ENCODE measurements at places on chromosomes 13 and 19.
A peak's percentile ranks its signal among the peaks of the same experiment; 100 is the strongest.

DNA sequence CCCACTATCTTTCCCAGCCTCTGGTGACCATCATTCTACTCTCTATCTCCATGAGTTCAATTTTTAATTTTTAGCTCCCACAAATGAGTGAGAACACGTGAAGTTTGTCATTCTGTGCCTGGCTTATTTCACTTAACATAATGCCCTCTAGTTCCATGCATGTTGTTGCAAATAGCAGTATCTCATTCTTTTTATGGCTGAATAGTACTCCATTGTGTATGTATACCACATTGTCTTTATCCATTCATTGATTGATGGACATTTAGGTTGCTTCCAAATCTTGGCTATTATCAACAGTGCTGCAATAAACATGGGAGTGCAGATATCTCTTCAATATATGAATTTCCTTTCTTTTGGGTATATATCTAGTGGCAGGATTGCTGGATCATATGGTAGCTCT, 22.9 kb upstream of the ZFP82 start:
- H3K4me3 ChIP-seq, result no peak overlapping the region
- H3K27me3 ChIP-seq, result no peaks in the 10 kb centered on the region
- DNase-seq, result no peak
- no peaks in the 10 kb centered on the region for H3K36me3 ChIP-seq
- no peaks in the 10 kb centered on the region for H3K4me1 ChIP-seq

- H3K27ac ChIP-seq, result no peak overlapping the region
- H3K4me1 ChIP-seq, result no peaks in the 10 kb centered on the region
- H3K27me3 ChIP-seq, result no peaks in the 10 kb centered on the region
- no peak for DNase-seq
- no peaks in the 10 kb centered on the region for H3K36me3 ChIP-seq
- no peak overlapping the region for H3K4me3 ChIP-seq
These were observed 32.8 kb downstream of the ZSWIM9 start for GRCh38 chr19:48203222-48203793.

DNA sequence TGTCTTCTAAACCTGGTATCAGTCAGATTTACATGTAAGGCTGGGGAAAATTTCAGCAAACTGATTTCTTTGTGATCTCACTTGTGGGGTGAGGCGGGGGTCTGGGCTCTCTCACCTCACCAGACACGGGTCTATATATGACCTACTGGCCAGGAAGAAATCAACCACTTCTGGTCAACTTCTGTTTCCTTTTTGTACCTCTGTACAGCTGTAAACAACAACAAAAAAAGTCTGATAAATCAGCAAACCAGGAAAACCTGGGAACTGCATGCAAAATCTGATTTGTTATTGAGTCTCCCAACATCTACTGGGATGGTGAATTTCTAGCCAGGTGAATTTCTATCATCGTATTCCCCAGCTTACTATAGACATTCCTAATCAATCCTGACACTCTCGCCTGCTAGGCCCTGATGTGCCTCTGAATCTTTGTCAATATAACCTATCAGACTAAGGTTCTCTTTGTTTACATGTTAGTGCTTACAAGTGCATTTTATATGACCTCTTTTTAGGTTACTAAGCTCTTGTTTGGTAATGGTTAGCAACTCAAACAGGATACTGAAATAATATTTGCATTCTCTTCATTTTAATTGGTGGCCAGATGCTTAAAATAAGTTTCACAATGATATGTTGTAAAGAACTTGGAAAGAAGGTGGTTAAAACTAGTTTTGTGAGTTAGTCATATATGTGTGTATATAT, 77.7 kb downstream of the LRRC63 start:
- H3K4me1 ChIP-seq, result no peaks in the 10 kb centered on the region
- H3K36me3 ChIP-seq, result no peaks in the 10 kb centered on the region
- peaks cover 7% of the 10 kb centered on the region for H3K27me3 ChIP-seq

DNA sequence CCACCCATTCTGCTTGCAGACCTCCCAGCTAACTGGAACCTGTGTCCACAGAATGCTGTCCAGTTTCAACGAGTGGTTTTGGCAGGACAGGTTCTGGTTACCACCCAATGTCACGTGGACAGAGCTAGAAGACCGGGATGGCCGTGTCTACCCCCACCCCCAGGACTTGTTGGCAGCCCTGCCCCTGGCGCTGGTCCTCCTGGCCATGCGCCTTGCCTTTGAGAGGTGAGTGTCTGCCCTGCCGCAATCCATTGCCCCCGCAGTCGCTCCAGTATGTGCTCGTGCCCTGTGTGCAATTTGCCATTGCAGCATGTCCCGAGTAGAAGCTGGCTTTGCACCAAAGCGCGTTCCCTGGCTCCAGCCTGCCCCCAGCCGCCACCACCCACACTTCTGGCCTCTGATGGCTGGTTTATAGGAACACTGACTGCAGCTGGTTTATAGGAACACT, 41.9 kb downstream of the CERS4 start:
- H3K27ac ChIP-seq, result no peak overlapping the region
- H3K27me3 ChIP-seq, result peaks cover 13% of the 10 kb centered on the region
- no peak overlapping the region for H3K4me3 ChIP-seq
- H3K36me3 ChIP-seq, result peaks cover 4% of the 10 kb centered on the region
- peak; percentile 28 for DNase-seq

DNA sequence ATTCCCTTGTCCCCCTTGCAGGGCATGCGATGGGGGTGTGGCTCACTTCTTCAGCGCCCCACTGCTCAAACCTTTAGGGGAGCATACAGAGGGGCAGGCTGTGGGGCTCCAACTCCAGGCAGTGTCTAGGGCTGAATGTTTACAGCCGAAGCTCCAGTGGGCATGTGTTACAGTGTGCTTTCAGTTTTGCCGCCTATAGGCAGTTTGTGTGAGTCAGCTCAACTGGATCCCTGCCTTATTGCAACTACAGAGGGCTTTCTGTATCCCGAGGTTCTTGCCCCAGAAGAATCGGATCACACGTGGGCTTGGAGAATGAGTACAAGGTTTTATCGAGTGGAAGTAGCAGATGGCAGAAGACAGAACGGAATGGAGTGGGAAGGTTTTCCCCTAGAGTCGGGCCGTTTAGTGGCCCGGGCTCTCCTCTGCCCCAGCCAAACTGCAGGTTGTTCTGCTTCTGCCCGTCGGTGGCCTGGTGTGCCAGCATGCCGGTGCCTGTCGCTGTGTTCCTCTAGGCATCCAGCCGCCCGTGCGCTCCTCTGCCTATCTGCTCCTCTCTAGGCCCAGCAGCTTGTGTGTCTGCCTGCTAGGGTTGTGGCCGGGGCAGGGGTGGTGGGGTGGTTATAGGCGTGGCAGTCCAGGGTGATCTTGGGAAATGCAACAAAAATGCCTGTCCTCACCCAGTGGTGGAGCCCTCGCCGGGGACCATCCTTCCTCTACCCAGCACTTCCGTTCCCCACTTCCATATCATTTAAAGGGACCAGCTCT, 435.9 kb upstream of the SGCG start:
- H3K4me1 ChIP-seq, result no peaks in the 10 kb centered on the region
- H3K27ac ChIP-seq, result no peak overlapping the region
- H3K36me3 ChIP-seq, result no peaks in the 10 kb centered on the region
- DNase-seq, result no peak
